ENCODE measurements at places on chromosomes 11 and 22.

DNA sequence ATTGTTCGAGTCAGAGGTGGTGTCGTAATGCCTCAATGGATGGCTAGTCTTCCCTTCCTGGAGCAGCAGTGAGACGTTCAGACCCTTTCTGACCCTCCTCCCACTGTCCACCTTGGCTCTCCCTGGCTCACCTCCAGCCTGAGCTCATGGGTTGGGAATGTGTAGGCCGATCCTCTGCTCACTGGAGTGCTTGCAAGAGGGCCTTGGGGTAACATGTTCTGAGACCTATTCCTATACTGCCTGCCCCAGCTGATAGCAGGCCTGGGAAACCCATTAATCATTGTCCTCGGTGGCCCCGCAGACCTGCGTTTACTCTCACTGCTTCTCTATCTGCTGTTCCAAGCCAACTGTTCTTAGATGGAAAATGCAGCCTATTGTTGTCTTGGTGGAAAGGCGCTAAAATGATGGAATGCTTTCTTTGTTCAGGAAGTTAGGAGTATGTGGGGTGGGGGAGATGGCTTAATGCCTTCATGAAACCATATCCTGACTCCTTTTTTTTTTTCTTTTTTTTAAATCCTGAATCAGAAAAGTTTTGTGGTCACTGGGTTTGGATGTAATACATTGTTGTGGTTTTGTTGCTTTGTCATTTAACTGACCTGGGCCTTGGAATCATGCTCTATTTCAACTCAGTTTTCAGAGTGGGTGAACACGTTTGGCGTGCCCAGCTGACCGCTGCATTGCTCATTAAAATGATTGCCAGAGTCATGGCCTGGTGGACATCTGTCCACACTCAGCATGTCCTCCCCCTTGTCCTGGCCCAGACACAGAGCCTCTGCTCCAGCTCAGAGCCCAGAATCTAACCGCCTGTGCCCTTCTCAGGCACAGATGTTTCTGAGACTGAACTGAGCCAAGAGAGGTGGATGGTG lies 72.5 kb downstream of the MICAL2 start:
- H3K27ac ChIP-seq = no peak overlapping the region
- H3K27me3 ChIP-seq = no peaks in the 10 kb centered on the region
- H3K4me3 ChIP-seq = no peak overlapping the region
- DNase-seq = no peak

DNA sequence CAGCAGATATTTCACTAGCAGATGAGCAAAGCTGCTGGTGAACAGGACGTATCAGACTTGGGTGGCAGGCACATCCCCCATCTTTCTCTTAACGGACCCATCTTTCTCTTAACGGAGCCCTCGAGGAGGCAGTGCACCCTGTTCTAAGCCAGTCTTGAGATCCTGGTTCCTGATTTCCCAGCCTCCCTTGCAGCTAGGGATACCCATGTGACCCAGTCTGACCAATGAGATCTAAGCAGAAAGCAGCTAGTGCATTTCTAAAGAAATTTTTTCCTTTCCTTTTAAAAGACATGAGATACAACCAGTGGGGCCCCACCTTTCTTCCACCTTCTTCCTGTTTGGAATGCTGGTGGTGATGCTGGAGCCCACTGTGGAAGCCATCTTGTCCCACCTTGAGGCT lies 13.6 kb upstream of the ELFN2 start:
- H3K36me3 ChIP-seq = peaks cover 3% of the 10 kb centered on the region
- no peak overlapping the region for H3K27ac ChIP-seq
- no peak overlapping the region for H3K4me3 ChIP-seq

- peaks cover 9% of the 10 kb centered on the region for H3K27me3 ChIP-seq
- no peak overlapping the region for H3K4me3 ChIP-seq
- H3K27ac ChIP-seq = no peak overlapping the region
- no peak for DNase-seq
- no peaks in the 10 kb centered on the region for H3K36me3 ChIP-seq
Measured at GRCh38 chr22:26229910-26230309, 60.6 kb downstream of the SEZ6L start.

GRCh38 chr11:61023086-61023965 lies 51.8 kb downstream of the CD6 start:
- peak overlapping the region; percentile 87 for H3K27ac ChIP-seq
- DNase-seq = peak; percentile 78
- peaks cover 17% of the 10 kb centered on the region for H3K36me3 ChIP-seq
- peak overlapping the region; percentile 76 for H3K4me3 ChIP-seq
- H3K27me3 ChIP-seq = no peaks in the 10 kb centered on the region

Measured in activated T-cell treated with anti-CD3 and anti-CD28 coated beads, Interleukin-2, amount 50 U/mL, for 72 hours (primary cell).